MG63 (cell line): ENCODE measurements at places on chromosomes 12 and 14. TPM values are rescaled to one million over a fixed set of nuclear protein-coding genes. Genes with fewer than 3 reads are reported as not detected.
A peak's percentile ranks its signal among the peaks of the same experiment; 100 is the strongest.

The RNF10 gene
- 64.1 and 102 TPM in 2 replicates for total RNA-seq

The TAS2R8 gene
- not detected in 2 replicates for total RNA-seq

The LRRC9 gene
- not detected in 2 replicates for total RNA-seq

The SLC2A3 gene
- total RNA-seq: 0.72 and 2.1 TPM in 2 replicates

The RD3L gene
- not detected in 2 replicates for total RNA-seq

The GYS2 gene
- total RNA-seq: not detected in 2 replicates

The HOXC5 gene
- total RNA-seq: not detected in 2 replicates

The B4GALNT3 gene
- 0.30 and 0.54 TPM in 2 replicates for total RNA-seq

The PRB2 gene
- not detected in 2 replicates for total RNA-seq

The PRH2 gene
- total RNA-seq: not detected in 2 replicates

GRCh38 chr12:25025260-25025659, 76.4 kb upstream of the BCAT1 start:
- DNase-seq: no peak

GRCh38 chr12:14572401-14572800, 4.7 kb upstream of the PLBD1 start:
- no peak for DNase-seq

GRCh38 chr14:100084591-100084990, 19.4 kb downstream of the EVL start:
- no peak for DNase-seq

DNA sequence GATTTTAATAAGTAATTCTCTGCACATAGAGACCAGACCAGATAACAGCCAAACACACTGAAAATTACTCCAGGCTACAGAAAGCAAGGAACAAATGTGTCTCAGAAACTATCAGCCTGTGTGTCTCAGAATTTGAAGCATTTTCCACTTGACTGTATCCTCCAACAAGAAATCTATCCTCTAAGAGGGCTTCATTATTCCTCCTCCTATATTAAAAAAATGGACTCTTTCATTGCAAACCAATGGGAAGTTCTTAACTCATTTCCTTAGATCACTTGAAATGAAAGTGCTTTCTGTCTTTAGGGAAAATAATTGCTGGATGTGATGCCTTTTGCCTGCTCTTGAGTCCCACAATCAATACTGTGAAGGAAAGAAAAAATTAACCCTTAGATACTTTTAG, 2.3 kb downstream of the ST8SIA1 start:
- no peak for DNase-seq

DNA sequence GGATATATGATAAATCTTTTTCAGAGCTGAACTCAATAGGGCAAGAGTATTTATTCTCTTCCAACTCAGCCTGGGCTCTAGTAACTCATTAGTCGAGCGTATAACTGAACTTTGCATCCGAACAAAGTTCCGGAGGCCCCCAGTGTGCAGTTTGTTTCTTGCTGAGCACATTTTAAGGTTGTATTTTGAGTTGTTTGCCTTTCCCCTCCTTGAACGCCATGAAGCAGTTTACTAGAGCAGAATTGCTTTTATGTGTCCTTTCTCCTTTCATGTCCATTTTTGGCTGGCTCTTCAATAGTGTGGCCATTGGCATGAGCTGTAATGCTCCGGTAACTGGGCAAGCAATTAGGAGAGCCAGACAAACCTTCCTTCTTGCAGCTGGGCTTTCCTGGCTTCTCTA, 105.3 kb downstream of the WIF1 start:
- DNase-seq: no peak

DNA sequence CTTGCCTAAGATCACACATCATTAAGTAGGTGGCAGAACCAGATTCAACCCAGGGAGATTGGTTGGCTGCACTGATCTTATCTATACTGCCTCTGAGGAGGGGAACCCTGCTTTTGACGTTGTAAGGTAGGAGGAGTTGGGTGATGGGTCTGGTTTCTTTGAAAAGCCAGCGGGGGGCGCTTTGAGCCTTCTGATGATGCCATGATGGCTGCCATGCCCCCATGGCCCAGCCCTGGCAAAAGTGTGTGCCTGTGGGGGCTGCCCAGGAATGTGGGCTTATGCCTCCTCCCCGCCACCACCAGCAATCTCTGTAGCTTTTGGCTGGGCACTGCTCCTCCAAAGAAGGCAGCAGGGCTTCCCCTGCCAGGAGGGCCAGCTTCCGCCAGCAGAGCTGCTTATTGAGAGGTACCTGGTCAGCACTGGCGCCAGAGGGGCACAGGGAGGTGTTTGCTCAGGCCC, 224.3 kb downstream of the SLC41A2 start:
- DNase-seq: no peak

- no peak for DNase-seq
Measured at GRCh38 chr12:64729909-64730587, 29.2 kb downstream of the GNS start.

DNA sequence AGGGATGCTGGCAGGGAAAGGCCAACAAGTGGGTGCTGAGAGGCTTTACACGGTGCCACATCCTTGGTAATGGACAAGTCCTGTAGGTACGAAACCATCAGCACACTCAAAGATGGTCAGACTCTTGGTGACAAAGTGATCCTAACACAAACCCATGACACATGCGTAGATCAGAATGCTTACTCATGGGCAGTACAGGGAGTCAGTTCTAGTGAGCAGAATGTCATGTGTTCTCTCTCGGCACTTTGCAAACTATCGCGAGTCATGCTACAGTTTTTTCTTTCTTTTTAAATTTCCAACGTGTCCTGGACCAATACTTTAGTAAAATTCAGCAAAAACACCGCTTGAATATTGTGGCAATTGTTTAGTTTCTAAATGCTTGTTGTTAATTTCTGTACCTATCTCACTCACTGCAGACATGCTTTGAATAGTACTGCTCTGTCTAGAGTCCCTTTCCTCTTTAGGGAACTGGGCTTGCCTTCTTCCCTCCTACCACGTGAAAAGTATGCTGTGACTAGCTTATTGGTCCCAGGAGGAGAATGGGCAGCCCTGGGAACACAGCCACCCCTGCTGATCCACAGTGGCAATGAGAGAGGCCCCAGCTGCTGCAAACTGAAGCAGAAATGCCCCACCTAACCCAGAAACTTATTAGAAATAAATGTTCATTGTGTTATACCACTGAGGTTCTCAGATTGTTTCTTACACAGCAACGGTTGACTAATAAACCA, 62.4 kb downstream of the UBR7 start:
- DNase-seq: no peak

DNA sequence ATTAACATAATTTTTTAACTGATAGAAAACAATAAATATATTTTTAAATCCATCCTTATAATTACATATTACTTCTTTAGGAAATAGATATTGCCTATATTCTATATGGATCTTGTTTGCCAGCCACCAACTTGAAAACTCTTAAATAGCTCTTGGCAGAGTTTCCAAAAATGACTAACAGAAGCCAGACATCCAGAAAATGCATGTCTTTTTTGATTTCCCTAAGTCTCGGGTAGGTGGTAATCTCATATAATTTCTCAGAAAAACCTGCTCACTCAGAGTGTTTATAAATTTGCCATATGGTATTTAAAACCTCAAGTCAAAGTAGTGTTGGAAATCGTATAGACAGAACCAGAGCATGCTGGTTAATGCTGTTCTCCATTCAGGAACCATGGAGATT, 360.4 kb upstream of the FOXG1 start:
- DNase-seq: no peak

GRCh38 chr12:77087427-77087826, 22.1 kb upstream of the E2F7 start:
- peak; percentile 76 for DNase-seq

- peak; percentile 28 for DNase-seq
Measured at GRCh38 chr12:131129839-131130238, 176.1 kb downstream of the ADGRD1 start.

DNA sequence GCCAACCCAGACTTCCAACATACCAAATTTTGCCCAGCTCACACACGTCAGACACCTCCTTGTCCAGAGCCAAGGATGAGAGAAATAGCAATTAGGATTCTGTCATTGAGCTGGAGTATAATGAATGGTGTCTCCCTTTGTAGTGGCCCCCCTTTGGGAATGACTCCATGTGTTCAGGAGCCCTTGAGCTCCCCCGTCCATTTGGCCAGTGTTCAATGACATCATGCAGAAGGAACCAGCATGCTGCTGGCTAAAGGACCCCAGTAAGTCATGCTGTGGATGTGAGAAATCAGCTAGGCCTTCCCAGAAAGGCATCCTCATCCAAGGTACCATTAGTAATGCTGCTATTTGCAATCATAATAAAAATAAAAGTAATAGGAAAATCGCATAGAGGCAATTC, 158.8 kb upstream of the SRRM4 start:
- no peak for DNase-seq

DNA sequence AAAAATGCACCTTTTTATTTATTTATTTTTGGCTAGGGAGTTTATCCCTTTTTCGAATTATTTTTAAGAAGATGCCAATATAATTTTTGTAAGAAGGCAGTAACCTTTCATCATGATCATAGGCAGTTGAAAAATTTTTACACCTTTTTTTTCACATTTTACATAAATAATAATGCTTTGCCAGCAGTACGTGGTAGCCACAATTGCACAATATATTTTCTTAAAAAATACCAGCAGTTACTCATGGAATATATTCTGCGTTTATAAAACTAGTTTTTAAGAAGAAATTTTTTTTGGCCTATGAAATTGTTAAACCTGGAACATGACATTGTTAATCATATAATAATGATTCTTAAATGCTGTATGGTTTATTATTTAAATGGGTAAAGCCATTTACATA, 14.9 kb upstream of the SNAPC1 start:
- DNase-seq: no peak
